ENCODE measurements at places on chromosomes 12 and 14.

GRCh38 chr12:62732861-62733427 lies 202.0 kb downstream of the PPM1H start:
- no peak for DNase-seq

GRCh38 chr12:122452701-122453285 lies 30.3 kb upstream of the CLIP1 start:
- no peak for DNase-seq

- peak; percentile 15 for DNase-seq
Measured at GRCh38 chr14:47427629-47428028, 247.8 kb downstream of the MDGA2 start.

GRCh38 chr12:108296945-108297344 lies 42.2 kb downstream of the CMKLR1 start:
- DNase-seq, result no peak

GRCh38 chr14:41457393-41457792 lies 149.3 kb upstream of the LRFN5 start:
- DNase-seq, result no peak

- DNase-seq, result no peak
Measured at GRCh38 chr12:32854097-32854496, 42.5 kb downstream of the PKP2 start.

DNA sequence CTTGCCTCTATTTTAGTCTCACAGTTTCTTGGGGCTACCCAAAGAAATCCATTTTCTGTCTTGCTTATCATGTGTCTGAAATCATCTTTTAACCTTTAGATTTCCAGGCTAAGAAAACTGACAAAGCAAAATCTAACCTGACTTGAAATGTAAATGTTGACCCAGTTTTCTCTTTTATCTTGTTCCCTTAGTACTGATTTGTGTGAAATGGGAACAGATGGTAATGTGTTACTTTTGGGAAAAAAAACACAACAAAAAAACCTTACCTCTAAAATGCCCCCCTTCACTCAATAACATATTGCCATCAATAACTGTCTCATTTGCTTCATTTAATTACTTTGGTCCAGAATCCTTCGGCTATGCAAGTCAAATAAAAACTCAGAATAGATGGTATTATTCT lies 383.2 kb upstream of the DCN start:
- DNase-seq, result no peak

GRCh38 chr12:24919346-24920001 lies 29.4 kb downstream of the BCAT1 start:
- no peak for DNase-seq

- no peak for DNase-seq
Measured at GRCh38 chr14:58864751-58865513, 227.2 kb downstream of the DACT1 start.

DNA sequence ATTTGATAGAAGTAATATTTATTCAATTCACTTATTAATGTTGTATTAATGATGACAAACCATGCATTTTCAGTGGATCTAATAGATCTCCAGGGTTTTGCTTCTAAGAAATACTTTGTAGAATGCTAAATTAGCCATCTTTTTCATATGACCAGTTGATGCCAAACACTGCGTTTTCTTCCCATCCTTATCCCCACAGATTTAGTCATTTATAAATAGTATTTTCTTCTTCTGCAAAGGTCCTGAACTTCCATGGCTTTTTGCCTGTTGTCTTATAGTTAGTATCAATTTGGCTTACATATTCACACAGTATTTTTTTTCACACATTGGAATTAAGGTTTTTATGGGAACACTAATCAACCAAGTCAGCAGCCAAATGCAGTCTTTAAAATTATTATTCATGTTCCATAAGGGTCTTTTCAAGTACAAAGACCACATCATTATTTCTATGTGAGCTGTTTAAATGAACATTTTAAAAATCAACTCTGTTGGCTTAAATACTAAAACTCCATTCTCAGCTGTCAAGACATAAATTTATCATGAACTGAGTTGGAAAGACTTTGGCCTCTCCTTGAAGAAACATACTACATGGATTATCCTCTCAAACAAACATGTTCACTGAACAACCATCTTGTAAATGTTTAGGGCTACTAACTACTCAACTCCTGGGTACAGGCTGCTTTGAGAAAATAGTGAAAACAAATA lies 1278.4 kb upstream of the FLRT2 start:
- DNase-seq, result no peak

- DNase-seq, result no peak
Measured at GRCh38 chr14:71262441-71262840, 355.2 kb downstream of the PCNX1 start.

DNA sequence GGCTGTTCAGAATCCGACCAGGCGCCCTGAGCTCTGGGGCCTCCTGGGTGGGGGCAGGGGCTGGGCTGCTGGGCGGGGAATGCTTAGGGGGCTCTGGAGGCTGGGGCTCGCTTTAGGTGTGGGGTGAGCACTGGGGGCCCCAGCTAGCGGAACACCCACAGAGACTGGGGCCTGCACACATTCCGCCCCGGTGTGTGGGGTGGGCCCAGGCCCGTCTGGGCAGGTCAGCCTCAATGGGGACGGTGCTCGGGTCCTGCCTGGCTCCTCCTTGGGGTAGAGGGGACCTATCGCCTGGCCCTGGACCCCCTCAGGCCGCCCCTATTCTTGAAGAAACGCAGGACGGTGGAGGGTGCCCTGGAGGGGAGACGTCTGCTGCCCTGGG lies 364.8 kb downstream of the TMEM121 start:
- no peak for DNase-seq

- DNase-seq, result no peak
Measured at GRCh38 chr14:74539503-74539902, 45.9 kb downstream of the ISCA2 start.

DNA sequence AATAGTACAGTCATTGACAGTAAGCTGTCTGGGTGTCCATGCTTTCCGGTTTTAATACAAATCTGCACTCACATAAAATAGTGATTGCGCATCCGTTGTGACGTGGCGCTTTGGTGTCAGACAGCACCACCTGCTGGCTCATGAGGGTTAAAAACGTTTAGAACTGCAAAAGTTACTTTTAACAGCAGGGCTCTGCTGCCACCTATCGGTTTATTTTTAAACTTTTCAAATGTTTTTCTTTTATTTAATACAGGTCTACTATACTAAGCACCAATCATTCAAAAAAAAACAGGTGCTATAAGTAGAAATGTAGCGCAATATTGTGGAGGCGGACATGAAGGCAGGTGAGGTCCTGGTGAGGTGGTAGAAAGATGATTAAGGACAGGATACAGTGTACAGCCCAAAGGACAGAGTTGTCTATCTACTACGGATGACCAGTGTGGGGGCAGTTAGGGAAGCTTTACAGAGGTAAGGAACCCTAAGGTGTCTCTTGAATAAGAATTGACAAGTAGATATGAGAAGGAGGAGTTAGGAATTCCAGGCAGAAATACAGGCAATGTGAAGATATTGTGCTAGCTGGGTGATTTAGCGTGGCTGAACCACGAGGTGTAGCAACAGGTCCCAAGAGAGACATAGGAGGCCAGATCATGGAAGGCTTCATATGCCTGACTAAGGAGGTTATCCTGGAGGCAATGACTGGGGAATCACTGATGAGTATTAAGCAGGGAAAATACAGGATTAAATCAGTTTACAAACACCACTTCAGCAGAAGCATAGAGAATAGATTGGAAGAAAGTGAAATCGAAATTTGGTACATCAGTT lies 91.5 kb upstream of the PRB2 start:
- peak; percentile 90 for DNase-seq

GRCh38 chr14:26993556-26993955 lies 395.7 kb upstream of the NOVA1 start:
- no peak for DNase-seq

DNA sequence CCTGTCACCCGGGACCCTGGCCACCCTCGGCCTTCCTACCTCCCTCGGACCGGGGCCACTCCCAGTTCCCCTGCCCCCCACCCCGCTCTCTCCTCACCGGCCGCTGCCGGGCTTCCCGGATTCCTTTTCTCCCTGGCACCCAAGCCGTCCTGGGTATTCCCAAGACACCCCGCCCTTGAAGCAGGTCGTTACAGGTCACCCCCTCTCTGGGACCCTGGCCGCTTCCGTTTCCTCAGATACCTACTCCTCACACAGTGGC lies 493 bp downstream of the NUMB start:
- no peak for DNase-seq

DNA sequence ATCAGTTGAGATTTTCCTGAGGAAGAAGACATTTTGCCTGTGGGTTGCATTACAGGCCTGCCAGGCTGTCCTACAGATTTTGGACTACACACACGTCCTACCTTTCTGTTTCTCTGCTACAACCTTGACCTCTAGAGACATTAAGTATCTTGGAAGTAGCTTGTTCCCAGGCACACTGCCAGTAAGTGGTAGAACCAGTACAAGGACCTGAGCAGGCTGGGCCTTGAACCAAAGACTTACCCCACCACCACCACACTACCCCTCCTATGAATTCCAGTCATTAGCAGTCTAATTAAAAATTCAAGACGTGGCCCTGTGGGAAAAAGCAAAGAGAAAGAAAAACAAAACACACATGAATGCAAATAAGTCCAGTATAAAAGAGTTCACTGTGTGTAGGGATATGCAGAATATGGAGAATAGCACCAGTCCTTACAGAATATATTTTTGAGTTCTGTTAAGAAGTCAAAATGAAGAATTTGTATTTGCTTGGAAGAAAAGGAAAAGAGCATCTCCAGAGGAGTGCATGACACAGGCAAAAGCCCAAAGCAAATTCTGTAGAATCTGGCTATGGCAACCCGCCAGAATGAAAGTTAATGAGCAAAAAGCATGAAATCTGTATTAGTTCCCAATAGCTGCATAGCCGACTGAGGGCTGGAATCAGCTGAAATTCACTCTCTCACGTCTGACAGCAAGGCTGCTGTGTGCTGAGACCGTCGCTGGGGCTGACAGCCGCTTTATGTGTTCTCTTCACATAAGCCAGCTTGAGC lies 74.3 kb upstream of the ST8SIA1 start:
- DNase-seq, result peak; percentile 48

GRCh38 chr14:38127784-38128183 lies 79.9 kb upstream of the SSTR1 start:
- DNase-seq, result no peak

- peak; percentile 31 for DNase-seq
Measured at GRCh38 chr14:81400852-81401251, 728 bp upstream of the STON2 start.

GRCh38 chr12:2487278-2487677 lies 307.5 kb upstream of the FKBP4 start:
- no peak for DNase-seq

DNA sequence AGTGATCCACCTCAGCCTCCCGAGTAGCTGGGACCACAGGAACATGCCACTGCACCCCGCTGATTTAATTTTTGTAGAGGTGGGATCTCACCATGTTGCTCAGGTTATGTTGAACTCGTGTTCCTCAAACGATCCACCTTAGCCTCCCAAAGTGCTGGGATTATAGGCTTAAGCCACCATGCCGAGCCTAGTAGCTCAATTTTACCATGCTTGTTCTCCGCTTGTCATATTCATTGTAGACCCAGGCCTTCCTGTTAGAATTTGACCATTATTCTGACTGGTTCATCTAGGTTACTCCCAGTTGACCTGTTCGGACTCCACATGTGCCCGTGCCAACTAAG lies 24.7 kb downstream of the TMBIM6 start:
- no peak for DNase-seq

DNA sequence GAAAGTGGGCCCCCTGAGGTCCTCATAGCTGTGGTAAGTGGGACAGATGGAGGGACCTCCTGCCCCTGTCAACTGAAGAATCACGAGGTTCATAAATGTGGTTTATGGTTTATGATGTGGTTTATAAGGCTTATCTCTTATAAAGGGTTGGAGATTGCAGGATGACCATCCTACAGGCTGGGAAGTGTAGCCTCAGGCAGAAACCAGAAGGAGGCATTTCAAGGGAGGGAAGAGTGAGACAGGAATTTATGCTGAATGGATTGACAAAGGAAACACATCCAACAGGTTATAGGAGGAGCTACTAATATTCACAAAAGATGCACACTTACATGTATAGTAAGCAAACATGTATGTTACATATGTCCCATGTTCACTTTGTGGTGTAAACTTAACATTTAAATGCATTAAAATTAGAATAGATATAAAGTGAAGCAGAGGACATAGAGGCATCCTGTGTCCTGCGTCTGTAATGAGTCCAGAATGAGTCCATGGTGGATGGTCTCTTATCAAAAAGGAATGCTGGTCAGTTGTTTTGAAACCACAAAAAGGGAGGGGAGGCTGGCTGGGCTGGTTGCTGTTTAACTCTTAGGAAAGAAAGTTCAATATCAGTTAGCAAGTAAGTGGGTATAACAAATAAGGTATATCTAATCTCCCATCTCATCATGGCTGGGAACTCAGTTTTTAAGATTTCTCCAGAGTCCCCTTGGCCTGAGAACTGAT lies 149.0 kb upstream of the RMST start:
- DNase-seq, result no peak

DNA sequence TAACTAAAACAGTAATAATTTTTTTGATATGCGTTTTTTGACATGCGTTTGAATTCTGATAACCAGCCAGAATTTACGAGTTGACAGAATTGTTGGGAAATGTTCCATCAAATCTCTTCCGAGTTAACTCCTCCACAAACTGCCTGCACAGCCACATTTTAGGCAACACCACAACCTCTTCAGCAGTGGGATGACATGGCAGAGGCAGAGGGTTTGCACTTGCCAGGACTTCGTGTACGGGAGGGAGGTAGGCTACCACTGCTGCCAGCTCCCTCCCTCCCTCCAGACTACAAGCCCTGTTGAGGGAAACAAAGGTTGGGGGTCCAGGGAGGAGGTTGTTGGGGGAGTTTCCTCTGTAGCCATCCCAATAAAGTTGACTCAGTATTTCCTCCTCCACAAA lies 14.5 kb upstream of the ACTR6 start:
- peak; percentile 64 for DNase-seq

GRCh38 chr14:23694949-23695663 lies 58.9 kb downstream of the DHRS2 start:
- peak; percentile 19 for DNase-seq

DNA sequence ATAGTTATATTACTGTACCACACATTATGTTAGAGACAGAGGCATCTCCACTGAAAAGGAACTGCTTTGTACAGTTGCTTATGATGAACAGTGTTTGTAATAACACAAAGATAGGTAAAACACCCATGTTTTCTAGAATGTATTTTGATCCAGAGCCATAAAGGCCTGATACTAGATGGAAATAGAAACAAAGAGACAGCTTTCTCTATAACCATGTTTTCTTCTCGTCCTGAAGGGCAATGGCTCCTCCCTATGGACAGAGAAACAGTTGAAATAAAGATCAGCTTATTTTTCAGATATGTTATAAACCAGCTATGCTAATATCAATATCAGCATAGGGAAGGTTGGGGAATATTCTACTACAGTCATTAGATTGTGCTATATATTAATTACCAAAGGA lies 109.2 kb downstream of the ATXN7L3B start:
- peak; percentile 68 for DNase-seq

- DNase-seq, result no peak
Measured at GRCh38 chr14:100372357-100373048, 49.4 kb downstream of the SLC25A47 start.

DNA sequence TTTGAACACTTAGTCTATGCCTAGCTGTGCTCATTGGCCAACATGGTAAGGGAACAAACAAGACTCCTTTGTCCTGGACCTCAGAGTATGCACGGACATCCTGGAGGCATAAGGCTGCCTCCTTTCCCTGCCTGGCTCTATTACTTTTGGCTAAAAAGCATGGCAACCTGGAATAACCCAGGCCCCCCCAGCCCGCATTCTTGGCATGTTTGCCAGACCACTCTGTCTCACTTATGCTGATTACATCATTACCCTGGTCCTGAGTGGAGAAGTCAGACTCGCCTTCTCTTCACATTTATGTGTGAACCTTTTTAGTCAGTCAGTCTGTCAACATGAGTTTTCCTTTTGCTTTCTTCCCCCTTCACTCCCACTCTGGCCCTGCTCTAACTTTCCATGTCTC lies 58.0 kb upstream of the ELK3 start:
- DNase-seq, result no peak

- DNase-seq, result peak; percentile 7
Measured at GRCh38 chr14:62654641-62655040, 390.6 kb downstream of the KCNH5 start.
